ENCODE measurements at places on chromosomes 2 and 18. TPM values are rescaled to one million over a fixed set of nuclear protein-coding genes. Genes with fewer than 3 reads are reported as not detected.

GRCh38 chr18:60162388-60162787 lies 210.2 kb downstream of the MC4R start:
- no peaks in the 10 kb centered on the region for H3K4me1 ChIP-seq
- no peak overlapping the region for H3K4me3 ChIP-seq
- H3K27me3 ChIP-seq = no peaks in the 10 kb centered on the region
- DNase-seq = no peak
- no peak overlapping the region for H3K27ac ChIP-seq

DNA sequence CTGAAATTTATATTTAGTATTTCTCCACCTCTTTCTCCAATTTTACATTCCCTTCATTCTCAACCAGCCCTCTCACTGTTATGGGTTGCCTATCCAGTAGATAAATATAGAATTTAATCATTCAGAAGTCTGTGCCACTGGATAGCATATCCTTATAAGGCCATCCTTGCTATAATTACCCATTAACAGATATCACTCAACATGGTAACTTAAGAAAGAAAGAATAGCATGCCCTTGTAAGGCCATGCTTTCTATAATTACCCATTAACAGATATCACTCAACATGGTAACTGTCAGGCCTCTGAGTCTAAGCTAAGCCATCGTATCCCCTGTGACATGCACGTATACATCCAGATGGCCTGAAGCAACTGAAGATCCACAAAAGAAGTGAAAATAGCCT lies 1137.4 kb upstream of the FAM98A start:
- no peak overlapping the region for H3K27ac ChIP-seq
- H3K4me3 ChIP-seq = no peak overlapping the region
- no peaks in the 10 kb centered on the region for H3K27me3 ChIP-seq
- no peaks in the 10 kb centered on the region for H3K4me1 ChIP-seq

GRCh38 chr2:188456114-188456909 lies 164.6 kb downstream of the GULP1 start:
- H3K36me3 ChIP-seq = no peaks in the 10 kb centered on the region
- H3K27me3 ChIP-seq = peaks cover 2% of the 10 kb centered on the region
- DNase-seq = no peak

- H3K27me3 ChIP-seq = no peaks in the 10 kb centered on the region
- no peak for DNase-seq
- H3K4me1 ChIP-seq = no peaks in the 10 kb centered on the region
- H3K27ac ChIP-seq = no peak overlapping the region
Measured at GRCh38 chr2:221308507-221309066, 263.5 kb downstream of the EPHA4 start.

DNA sequence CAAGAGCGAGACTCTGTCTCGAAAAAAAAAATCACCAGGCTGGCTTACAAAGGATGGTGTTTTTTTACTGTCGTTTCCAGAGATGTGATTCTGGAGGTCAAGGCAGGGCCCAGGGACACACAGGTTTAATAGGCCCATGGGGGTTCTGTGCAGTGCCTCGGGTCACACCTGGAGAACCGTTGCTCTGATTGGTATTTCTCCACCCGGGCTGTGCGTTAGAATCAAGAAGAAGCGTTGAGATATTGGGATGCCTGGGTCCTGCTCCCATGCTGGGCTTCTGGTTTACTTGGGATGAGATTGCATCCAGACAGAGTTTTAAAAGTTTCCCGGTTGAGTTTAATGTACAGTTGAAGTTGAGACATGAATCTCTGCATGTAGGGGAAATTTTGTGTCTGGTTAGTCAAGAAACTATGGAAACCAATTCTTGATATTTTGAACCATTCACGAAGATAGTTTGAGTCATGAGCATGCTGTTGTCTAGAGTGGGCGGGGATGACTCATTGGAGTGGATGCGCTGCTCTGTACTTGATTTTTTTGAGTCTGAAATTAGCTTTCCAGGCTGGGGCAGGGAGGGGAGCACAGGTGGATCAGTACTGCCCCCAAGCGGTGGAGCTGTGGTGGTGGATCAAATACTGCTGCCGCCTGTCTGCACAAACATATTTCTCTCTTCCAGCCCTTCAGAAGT lies 50.1 kb downstream of the GREB1 start:
- no peaks in the 10 kb centered on the region for H3K27me3 ChIP-seq
- no peak overlapping the region for H3K4me3 ChIP-seq
- peaks cover 2% of the 10 kb centered on the region for H3K4me1 ChIP-seq
- H3K36me3 ChIP-seq = no peaks in the 10 kb centered on the region
- no peak overlapping the region for H3K27ac ChIP-seq
- peak; percentile 71 for DNase-seq

GRCh38 chr2:61970807-61971556 lies 65.5 kb downstream of the COMMD1 start:
- peaks cover 3% of the 10 kb centered on the region for H3K36me3 ChIP-seq
- H3K27ac ChIP-seq = no peak overlapping the region
- H3K4me3 ChIP-seq = no peak overlapping the region
- no peaks in the 10 kb centered on the region for H3K27me3 ChIP-seq

GRCh38 chr2:216315802-216316603 lies 56.3 kb downstream of the MARCHF4 start:
- H3K27me3 ChIP-seq = no peaks in the 10 kb centered on the region
- no peak for DNase-seq
- peaks cover 10% of the 10 kb centered on the region for H3K4me1 ChIP-seq
- H3K4me3 ChIP-seq = no peak overlapping the region

GRCh38 chr2:27715318-27716210 lies 51.9 kb downstream of the SLC4A1AP start:
- H3K4me3 ChIP-seq = peak overlapping the region; percentile 65
- H3K36me3 ChIP-seq = no peaks in the 10 kb centered on the region
- peaks cover 27% of the 10 kb centered on the region for H3K4me1 ChIP-seq
- H3K27me3 ChIP-seq = peaks cover 20% of the 10 kb centered on the region
- DNase-seq = no peak

DNA sequence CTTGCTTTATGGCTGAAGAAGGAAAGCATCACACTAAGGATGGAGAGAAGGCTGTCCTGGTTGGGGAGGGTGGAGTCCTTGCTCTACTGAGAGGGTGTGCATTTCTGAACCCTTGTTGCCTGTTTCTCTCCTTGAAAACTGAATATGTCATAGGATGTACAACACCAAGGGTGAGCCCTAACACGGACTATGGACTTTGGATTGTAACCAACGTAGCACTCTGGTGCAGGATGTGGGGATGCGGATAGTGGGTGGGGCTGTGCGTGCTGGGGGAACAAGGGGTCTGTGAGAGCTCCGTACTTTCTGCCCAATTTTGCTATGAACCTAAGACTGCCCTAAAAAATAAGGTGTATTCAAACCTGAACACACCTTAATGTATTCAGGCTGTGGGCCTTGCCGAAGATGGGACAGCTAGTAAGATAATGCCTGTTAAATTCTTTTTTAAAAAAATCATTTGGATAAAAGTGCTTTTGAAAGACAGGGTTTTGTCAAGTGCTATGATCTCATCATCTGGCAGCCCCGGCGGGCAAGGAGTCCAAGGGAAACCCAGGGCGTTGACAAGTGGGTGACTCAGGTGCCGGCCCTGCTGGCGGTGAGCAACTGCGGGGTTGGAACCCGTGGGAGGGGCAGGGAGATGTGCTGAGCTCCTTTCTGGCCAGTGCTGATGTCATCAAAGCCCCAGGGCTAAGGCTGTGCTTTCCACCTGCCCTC lies 54.0 kb downstream of the GATA6 start:
- no peak overlapping the region for H3K4me3 ChIP-seq
- H3K36me3 ChIP-seq = no peaks in the 10 kb centered on the region
- H3K27ac ChIP-seq = no peak overlapping the region

- no peak for DNase-seq
- H3K27me3 ChIP-seq = no peaks in the 10 kb centered on the region
- H3K27ac ChIP-seq = peak overlapping the region; percentile 93
- peak overlapping the region; percentile 65 for H3K4me3 ChIP-seq
- no peaks in the 10 kb centered on the region for H3K36me3 ChIP-seq
- peaks cover 63% of the 10 kb centered on the region for H3K4me1 ChIP-seq
Measured at GRCh38 chr2:84919885-84920580, 14.6 kb downstream of the TMSB10 start.

- no peaks in the 10 kb centered on the region for H3K36me3 ChIP-seq
- DNase-seq = no peak
- H3K27ac ChIP-seq = no peak overlapping the region
- H3K27me3 ChIP-seq = no peaks in the 10 kb centered on the region
- no peak overlapping the region for H3K4me3 ChIP-seq
- H3K4me1 ChIP-seq = no peaks in the 10 kb centered on the region
Measured at GRCh38 chr2:122072666-122073065, 317.2 kb downstream of the TSN start.

DNA sequence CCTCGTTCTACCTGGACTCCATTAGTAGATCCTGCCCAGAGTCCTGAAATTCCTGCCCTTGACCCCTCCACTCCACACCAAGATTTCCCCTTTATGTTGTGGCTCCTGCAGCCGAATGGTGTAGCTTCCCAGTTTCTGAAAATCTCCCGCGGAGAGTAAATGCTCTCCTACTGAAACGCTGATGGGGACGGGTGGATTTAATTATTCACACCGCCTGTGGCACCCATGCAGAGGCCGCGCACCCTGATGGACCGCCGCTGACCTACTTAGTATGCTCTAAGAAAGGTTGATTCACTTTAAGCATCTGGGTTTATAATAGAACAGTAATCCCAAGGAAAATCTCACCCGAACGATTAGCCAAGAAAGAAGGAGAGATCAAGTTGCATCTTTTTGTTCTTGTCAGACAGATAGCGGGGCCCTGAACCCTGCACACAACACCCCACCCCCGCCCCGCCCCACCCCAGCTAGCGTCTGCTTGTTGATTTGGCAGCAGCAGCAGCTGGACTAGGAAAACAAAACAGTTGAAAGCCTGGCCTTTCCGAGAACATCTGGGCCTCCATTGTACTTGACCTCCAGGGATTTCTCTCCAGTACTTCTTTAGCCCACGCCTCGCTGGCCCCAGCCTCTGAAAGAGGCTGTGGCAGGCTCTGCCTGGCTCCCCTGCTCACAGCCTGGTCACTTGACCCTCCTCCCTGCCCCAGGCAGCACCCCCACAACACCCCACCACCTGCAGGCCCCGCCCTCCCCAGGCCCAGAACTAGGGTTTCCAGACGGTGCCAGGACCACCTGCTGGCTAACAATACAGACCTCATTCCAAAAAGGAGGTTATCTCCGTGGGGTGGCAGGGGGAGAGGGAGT lies 53.6 kb downstream of the DPYSL5 start:
- H3K27ac ChIP-seq = no peak overlapping the region
- no peak overlapping the region for H3K4me3 ChIP-seq
- DNase-seq = no peak
- H3K4me1 ChIP-seq = no peaks in the 10 kb centered on the region
- H3K36me3 ChIP-seq = no peaks in the 10 kb centered on the region
- H3K27me3 ChIP-seq = peaks cover 4% of the 10 kb centered on the region

- H3K4me3 ChIP-seq = no peak overlapping the region
- peaks cover 2% of the 10 kb centered on the region for H3K4me1 ChIP-seq
- no peaks in the 10 kb centered on the region for H3K36me3 ChIP-seq
Measured at GRCh38 chr18:3879114-3879835, 429.3 kb downstream of the TGIF1 start.

DNA sequence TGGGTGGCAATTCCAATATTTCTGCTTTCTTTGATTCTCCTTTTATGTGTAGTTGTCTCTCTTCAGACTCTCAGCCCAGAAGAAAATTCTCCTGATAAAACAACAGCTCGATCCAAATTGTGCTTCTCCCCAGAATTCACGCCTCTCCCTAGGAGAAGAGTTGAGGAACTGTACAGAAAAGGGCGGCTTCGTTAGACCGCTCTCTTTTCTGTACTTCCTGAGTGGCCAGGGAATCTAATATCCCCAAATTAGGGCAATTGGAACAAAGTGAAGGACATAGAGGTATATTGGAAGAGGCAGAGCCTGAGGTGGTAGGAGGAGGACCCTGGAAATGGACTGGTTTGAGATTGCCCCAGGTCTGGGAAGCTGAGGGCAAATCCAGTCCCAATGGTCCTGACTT lies 5.6 kb downstream of the ADCYAP1 start:
- peaks cover 85% of the 10 kb centered on the region for H3K27me3 ChIP-seq
- H3K4me3 ChIP-seq = no peak overlapping the region
- no peak for DNase-seq
- H3K36me3 ChIP-seq = peaks cover 2% of the 10 kb centered on the region

- DNase-seq = no peak
- H3K4me3 ChIP-seq = no peak overlapping the region
- no peaks in the 10 kb centered on the region for H3K36me3 ChIP-seq
- no peaks in the 10 kb centered on the region for H3K4me1 ChIP-seq
Measured at GRCh38 chr2:145818890-145819504, 1299.1 kb upstream of the ZEB2 start.

GRCh38 chr2:239966853-239967552 lies 58.1 kb downstream of the NDUFA10 start:
- H3K36me3 ChIP-seq = peaks cover 41% of the 10 kb centered on the region
- no peak overlapping the region for H3K27ac ChIP-seq
- no peaks in the 10 kb centered on the region for H3K27me3 ChIP-seq
- DNase-seq = no peak

GRCh38 chr2:42958741-42959233 lies 166.4 kb upstream of the HAAO start:
- no peak overlapping the region for H3K4me3 ChIP-seq
- H3K27me3 ChIP-seq = no peaks in the 10 kb centered on the region
- DNase-seq = no peak

DNA sequence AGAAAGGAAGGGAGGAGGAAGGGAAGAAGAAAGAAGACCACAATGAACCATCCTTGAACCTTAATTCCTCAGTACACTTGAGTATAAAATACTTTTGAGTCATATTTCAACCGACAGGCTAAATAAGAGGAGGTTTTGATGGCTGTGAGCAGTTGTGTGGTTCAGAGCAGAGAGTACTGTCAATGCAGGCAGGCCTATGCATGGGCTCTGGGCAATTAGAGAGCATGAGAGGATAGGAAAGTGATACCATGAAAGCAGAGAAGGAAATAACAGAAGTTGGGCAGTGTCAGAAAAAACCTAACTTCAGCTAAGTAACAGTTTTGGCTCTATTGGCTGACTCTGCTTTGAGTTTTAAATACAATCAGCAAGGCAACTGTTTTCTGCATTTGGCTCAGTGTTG lies 123.6 kb upstream of the STK17B start:
- H3K27me3 ChIP-seq = no peaks in the 10 kb centered on the region
- no peaks in the 10 kb centered on the region for H3K4me1 ChIP-seq
- no peak for DNase-seq
- H3K27ac ChIP-seq = no peak overlapping the region
- no peaks in the 10 kb centered on the region for H3K36me3 ChIP-seq

DNA sequence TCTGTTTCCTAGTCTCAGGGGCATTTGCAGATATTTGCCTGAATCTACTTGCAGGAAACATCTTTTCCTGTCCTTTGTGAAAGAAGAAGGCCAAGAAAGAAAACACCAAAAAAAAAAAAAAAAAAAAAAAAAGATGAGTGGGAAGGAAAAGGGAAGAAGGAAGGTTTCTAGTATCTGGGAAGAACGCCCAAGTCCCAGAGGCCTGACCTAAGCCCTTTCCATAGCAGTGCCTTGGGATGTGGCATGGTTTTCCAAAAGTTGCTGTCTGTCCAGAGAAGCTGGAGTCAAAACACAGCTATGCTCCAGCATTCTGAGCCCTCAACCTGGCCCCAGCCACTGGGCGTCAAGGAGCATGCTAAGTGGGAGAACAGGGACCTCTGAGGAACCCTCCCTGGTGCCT lies 123.5 kb downstream of the INHBB start:
- H3K4me3 ChIP-seq = no peak overlapping the region
- no peak overlapping the region for H3K27ac ChIP-seq
- peaks cover 1% of the 10 kb centered on the region for H3K4me1 ChIP-seq
- no peaks in the 10 kb centered on the region for H3K36me3 ChIP-seq
- H3K27me3 ChIP-seq = no peaks in the 10 kb centered on the region

The DSG4 gene
- not detected for total RNA-seq

The SSB gene
- total RNA-seq = 110 TPM

The ACOXL gene
- total RNA-seq = not detected

The EPB41L3 gene
- total RNA-seq = 1.5 TPM

The KHK gene
- 7.2 TPM for total RNA-seq

The TMEM178A gene
- total RNA-seq = 0.47 TPM

The CHRNG gene
- total RNA-seq = not detected
